Stimulated activated CD4-positive, alpha-beta T cell treated with anti-CD3 and anti-CD28 coated beads, Interleukin-1b, Interleukin-23, amount 100 ng/mL, for 1 hour (primary cell): ENCODE measurements at places on chromosomes 2 and 18.

DNA sequence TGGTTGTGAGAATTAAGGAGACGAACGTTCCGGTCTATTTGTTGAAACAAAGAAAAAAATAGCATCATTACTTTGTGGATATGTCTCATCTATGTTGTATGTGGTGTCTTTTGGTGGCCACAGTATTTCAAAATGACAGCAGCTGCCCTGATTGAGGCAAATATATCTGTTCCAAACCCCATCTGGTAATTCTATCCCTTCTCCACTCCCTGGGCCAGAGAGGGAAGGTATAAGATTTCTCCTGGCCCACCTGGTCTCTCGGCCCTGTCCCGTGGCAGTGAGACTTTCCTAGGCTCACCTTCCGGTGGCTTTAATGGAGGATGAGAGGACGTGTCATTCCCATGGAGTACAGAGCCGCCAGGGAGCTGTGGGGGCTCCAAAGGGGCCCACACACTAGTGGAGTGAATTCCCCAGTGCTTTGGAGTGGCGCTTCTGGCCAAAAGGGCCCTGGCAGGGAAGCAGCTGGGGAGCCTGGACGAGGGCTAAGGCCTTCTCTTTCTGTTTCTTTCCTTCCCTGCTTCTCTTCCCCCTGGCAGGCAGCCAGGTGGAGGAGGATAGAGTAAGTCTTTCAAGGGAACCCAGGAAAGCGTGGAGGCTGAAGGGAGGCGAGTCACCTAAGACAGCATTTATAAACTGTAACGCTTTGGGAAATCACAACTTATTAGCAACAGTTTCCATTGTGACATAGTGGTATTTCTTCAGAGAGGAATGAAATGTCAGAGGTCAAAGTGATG, 5.6 kb downstream of the FOSL2 start:
- no peak for DNase-seq

DNA sequence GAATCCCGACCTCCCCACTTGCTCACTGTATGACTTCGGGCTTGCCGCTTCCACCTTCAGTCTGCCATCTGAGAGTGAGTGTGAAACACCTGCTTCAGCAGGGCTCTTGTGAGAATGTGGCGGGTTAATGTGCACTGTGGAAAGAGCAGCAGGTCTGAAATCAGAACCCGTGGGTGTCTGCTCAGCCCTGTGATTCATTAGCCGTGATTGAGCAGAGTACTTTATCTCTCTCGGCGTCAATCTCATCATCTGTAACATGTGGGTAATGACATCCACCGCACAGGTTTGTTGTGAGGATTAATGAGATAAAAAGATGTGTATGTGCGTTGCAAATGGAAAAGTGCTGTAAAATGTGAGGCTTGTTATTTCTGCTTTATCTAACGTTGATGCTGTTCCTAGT, 128.6 kb downstream of the LRATD1 start:
- no peak for DNase-seq

DNA sequence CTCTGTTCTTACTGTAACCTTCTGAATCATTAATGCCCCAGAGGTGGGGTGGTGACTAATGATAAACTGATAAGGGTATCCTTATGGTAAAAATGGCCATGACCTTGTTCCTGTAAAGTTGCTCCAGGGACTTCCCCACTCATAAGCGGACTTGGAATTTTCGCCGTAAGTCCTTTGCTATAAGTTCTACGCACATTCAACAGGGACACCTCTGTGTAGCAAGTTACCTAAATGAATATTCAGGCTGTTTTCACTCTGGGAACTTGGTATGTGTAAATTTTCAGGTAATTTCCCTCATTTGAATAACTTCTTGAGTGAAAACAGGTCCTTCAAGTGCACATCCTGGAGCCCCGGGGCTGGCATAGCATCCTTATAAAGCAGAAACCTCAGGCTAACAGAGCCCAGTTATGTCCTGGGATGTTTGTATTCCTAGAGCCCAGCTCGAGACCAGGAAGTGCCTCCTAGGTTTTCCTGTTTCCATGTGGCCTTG, 9.4 kb upstream of the AGFG1 start:
- no peak for DNase-seq

- no peak for DNase-seq
Measured at GRCh38 chr2:199230091-199230490, 227.6 kb downstream of the SATB2 start.

DNA sequence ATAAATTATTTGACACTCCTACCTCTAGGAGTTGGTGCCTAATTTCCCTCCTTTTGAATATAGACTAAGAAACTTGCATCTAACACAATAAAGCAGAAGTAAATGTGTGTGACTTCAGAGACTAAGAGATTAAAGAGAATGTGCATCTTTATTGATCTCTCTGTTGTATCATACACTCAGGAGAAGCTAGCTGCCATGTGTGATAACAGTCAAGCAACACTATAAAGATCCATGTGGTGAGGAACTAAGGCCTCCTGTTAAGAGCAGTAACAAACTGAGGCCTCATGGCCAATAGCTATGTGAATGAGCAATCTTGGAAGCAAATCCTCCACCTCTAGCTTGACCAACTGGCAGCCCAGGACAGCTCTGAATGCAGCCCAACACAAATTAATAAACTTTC, 3.4 kb downstream of the FANCL start:
- no peak for DNase-seq

GRCh38 chr2:216222650-216223352, 113.7 kb downstream of the XRCC5 start:
- no peak for DNase-seq

GRCh38 chr2:48601349-48601748, 16.3 kb upstream of the GTF2A1L start:
- no peak for DNase-seq

- DNase-seq, result no peak
Measured at GRCh38 chr2:23169896-23170295, 215.1 kb upstream of the KLHL29 start.

DNA sequence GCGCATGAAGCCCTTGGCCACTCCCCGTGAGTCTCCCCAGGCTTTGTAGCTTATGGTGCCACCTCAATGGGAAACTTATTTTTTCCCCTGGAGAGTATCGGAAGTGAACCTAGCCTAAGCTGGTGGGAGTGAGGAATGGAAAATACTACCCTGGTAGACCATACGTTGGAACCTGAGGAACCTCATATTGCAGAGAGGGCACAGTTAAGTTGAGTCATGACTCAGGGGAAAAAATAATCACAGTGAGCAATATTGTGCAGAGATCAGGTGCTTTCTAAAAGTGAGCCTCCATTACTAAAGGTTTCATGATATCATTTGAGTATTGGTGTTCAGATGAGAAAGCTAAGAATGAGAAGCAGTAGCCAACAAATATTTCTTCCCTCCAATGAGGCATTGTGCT, 360.5 kb upstream of the NT5C1B start:
- no peak for DNase-seq

GRCh38 chr2:43169099-43169945, 57.1 kb downstream of the ZFP36L2 start:
- no peak for DNase-seq

DNA sequence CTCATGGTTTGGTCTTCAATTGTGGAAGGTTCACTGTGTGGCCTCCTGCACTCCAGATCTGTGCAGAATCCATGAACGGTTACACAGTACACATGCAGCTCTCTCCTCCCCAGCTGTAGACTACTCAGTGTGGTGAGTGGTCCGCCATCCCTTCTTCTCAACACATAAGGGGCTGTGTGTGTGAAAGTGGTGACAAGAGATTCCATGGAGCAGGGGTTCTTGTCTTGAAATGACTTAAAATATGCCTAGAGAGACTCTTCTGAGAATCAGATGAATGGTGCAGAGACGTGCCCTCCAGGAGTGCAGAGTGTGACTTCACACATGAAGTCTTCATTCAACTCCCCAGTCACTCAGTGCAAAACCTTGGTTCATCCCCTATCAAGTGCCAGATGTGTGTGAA, 151.0 kb upstream of the COPS8 start:
- no peak for DNase-seq

- no peak for DNase-seq
Measured at GRCh38 chr2:32773448-32773808, 145.6 kb downstream of the TTC27 start.
